Activated T-helper 2 cell treated with anti-CD3 and anti-CD28 coated beads, Interferon-gamma antibody, Interleukin-2, Interleukin-4, amounts not matched to agents 10 μg/mL and 5 μg/mL and 100 μg/mL, durations not matched to agents 14 hours and 24 hours and 36 hours (primary cell): ENCODE measurements at places on chromosomes 5 and 9. TPM values are rescaled to one million over a fixed set of nuclear protein-coding genes. Genes with fewer than 3 reads are reported as not detected.

The ZFP2 gene
- total RNA-seq: 0.18 TPM in 1 of 2 replicates, not detected in the other

The ORM1 gene
- total RNA-seq: not detected in 2 replicates

The PCDHB14 gene
- total RNA-seq: not detected in 2 replicates

The FSD1L gene
- 3.2 and 3.7 TPM in 2 replicates for total RNA-seq

The PCDHAC2 gene
- total RNA-seq: not detected in 2 replicates

The MRRF gene
- 57.0 and 58.8 TPM in 2 replicates for total RNA-seq

The ACOT12 gene
- not detected in 2 replicates for total RNA-seq

The OR1J2 gene
- not detected in 2 replicates for total RNA-seq

The SPATA31E1 gene
- total RNA-seq: not detected in 2 replicates

The BNC2 gene
- not detected in 2 replicates for total RNA-seq

The C9 gene
- total RNA-seq: not detected in 2 replicates

The BTNL9 gene
- 0.09 TPM in 1 of 2 replicates, not detected in the other for total RNA-seq

The NR5A1 gene
- not detected in 2 replicates for total RNA-seq

The SLC45A2 gene
- not detected in 2 replicates for total RNA-seq

The GLDC gene
- total RNA-seq: 1.0 and 1.4 TPM in 2 replicates

The NFIB gene
- 0.02 TPM in 1 of 2 replicates, not detected in the other for total RNA-seq

The FGFR4 gene
- 1.1 and 1.2 TPM in 2 replicates for total RNA-seq

The MTAP gene
- 66.6 and 79.9 TPM in 2 replicates for total RNA-seq

The SELENOP gene
- total RNA-seq: not detected in 2 replicates

The LCN1 gene
- not detected in 2 replicates for total RNA-seq

The AFAP1L1 gene
- total RNA-seq: not detected in 2 replicates

The MPDZ gene
- total RNA-seq: not detected in 2 replicates

The MTREX gene
- total RNA-seq: 110 and 123 TPM in 2 replicates

The SHISAL2B gene
- not detected in 2 replicates for total RNA-seq

The CCDC171 gene
- total RNA-seq: 1.8 and 2.0 TPM in 2 replicates

The TICAM2 gene
- total RNA-seq: 0.85 TPM in 1 of 2 replicates, not detected in the other

The NTRK2 gene
- total RNA-seq: 1.6 TPM in 2 replicates

The PLAC8L1 gene
- total RNA-seq: 0.71 and 0.74 TPM in 2 replicates

The FAM78A gene
- 55.3 and 55.5 TPM in 2 replicates for total RNA-seq

The ZBTB34 gene
- 6.7 and 7.2 TPM in 2 replicates for total RNA-seq

The SYK gene
- 0.23 and 0.80 TPM in 2 replicates for total RNA-seq

The BASP1 gene
- total RNA-seq: 0.64 and 0.73 TPM in 2 replicates

The CNTNAP3B gene
- total RNA-seq: not detected in 2 replicates

The TPRN gene
- 16.4 and 18.2 TPM in 2 replicates for total RNA-seq

The CENPP gene
- total RNA-seq: 19.2 and 21.0 TPM in 2 replicates
